H9 (cell line): ENCODE measurements at places on chromosomes 2 and 18.

- H3K36me3 ChIP-seq: peaks cover 20% of the 10 kb centered on the region
- DNase-seq: no peak
- no peak overlapping the region for H3K4me3 ChIP-seq
- no peaks in the 10 kb centered on the region for H3K27me3 ChIP-seq
- H3K27ac ChIP-seq: no peak overlapping the region
Observed at GRCh38 chr2:114642166-114642770, 199.8 kb downstream of the DPP10 start.

GRCh38 chr2:144630459-144631215 lies 110.7 kb upstream of the ZEB2 start:
- H3K27me3 ChIP-seq: no peaks in the 10 kb centered on the region
- 0 out of 2 replicates have a peak, but pooled peaks cover 2% of the 10 kb centered on the region for H3K4me1 ChIP-seq
- no peak overlapping the region for H3K27ac ChIP-seq
- no peak overlapping the region for H3K4me3 ChIP-seq
- H3K36me3 ChIP-seq: peaks cover 1% of the 10 kb centered on the region; the same call in 1 of the 3 replicates

- H3K27me3 ChIP-seq: no peaks in the 10 kb centered on the region
- no peak overlapping the region for H3K27ac ChIP-seq
- H3K4me3 ChIP-seq: no peak overlapping the region
- DNase-seq: no peak
- H3K4me1 ChIP-seq: no peaks in the 10 kb centered on the region
- H3K36me3 ChIP-seq: no peaks in the 10 kb centered on the region
Observed at GRCh38 chr2:178309541-178309940, 115.2 kb downstream of the OSBPL6 start.

GRCh38 chr2:223800908-223801307 lies 36.5 kb downstream of the AP1S3 start:
- H3K36me3 ChIP-seq: no peaks in the 10 kb centered on the region; the same call in 2 of the 3 replicates
- H3K4me3 ChIP-seq: no peak overlapping the region
- peaks cover under 1% of the 10 kb centered on the region; the same call in 1 of the 2 replicates for H3K4me1 ChIP-seq
- DNase-seq: no peak
- H3K27me3 ChIP-seq: no peaks in the 10 kb centered on the region
- H3K27ac ChIP-seq: no peak overlapping the region

GRCh38 chr2:227607941-227608340 lies 6.7 kb downstream of the SCYGR3 start:
- H3K4me1 ChIP-seq: no peaks in the 10 kb centered on the region
- no peaks in the 10 kb centered on the region for H3K27me3 ChIP-seq
- no peak for DNase-seq
- H3K36me3 ChIP-seq: no peaks in the 10 kb centered on the region; the same call in 2 of the 3 replicates
- no peak overlapping the region for H3K4me3 ChIP-seq
